Suppressor macrophage treated with lipopolysaccharide for 4 hours (primary cell): ENCODE measurements at places on chromosomes 16 and 17.
A peak's percentile ranks its signal among the peaks of the same experiment; 100 is the strongest.

GRCh38 chr16:51111759-51112158 is 39.3 kb downstream of the SALL1 start:
- no peak for DNase-seq

DNA sequence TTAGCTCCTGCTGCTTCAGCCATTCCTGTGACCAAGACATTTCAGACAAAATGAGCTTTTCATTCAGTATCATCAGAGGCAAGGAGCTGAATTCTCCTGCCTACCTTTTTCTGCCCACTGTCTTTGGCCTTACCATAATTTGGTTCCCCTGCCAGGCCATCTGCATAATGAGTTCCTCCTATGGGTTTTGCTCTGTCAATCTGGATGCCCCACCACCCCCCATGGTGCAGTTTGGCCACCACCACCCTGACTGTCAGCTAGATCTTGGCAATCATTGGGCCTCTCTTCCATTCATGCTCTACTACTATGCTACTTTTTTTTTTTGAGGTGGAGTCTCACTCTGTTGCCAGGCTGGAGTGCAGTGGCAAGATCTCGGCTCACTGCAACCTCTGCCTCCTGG is 169.2 kb upstream of the ZKSCAN2 start:
- no peak for DNase-seq

DNA sequence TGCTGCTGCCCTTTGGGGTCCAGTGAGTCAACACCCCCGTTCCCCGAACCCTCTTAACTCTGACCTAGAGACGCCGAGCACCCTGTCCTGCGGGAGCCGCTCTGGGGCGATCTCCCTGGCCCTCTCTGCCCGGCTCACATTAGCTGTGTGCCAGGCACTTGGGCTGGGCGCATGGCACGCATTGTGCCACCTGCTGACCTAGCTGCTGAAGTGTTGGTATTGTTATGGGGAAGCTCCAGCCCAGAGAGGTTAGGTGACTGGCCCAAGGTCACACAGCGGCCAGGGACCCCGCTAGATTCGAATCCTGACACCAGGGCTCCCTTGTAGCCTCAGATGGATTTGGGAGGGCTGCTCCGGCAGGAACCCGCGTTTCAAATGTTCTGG is 1.1 kb downstream of the HSD17B1 start:
- DNase-seq, result no peak

DNA sequence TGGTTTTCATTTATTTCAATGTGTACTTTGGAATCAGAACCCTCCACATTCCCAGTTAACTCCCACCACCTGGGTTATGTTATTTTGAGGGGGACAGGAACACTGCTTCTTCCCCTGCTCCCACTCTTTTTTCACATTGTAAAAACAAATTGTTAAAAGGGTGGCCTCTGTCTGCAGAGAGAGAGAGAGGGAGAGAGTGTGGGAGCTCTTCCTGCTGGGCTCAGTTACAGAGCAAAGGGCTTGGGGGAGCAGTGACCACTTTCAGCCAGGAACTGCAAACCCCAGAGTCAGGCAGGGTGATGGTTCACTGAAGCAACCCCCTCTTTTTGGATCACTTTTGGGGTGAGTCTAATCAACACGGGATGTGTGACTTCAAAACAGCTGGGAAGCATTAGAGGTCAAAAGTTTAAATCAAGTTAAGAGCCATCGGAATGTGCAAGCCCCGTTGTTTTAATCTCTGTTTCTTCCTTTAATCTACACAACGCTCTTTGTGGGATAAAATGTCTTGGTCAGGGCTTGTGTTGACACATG is 577.0 kb upstream of the CDH11 start:
- no peak for DNase-seq

GRCh38 chr17:55336426-55336825 is 71.7 kb downstream of the HLF start:
- DNase-seq, result no peak

DNA sequence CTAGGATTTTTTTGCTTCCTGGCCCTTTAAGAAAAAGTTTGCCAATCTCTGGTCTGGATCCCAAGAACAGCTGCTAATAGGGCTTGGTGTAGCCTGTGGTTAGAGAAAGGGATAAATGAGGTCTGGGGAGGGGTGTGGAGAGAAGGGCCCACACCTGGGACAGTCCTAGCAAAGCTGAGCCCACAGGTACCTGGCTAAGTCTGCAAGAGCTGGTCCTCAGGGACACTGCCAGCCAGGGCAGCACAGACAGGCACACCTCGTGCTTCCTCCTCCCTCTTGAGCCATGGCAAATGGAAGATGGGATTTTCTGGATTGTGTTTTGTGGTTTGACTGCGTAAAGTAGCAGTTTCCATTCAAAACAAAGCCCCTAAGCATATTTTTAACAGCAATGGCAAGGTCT is 217.5 kb downstream of the SOX9 start:
- DNase-seq, result no peak

- DNase-seq, result no peak
These were observed 471.8 kb downstream of the CDH13 start for GRCh38 chr16:83098536-83098935.

DNA sequence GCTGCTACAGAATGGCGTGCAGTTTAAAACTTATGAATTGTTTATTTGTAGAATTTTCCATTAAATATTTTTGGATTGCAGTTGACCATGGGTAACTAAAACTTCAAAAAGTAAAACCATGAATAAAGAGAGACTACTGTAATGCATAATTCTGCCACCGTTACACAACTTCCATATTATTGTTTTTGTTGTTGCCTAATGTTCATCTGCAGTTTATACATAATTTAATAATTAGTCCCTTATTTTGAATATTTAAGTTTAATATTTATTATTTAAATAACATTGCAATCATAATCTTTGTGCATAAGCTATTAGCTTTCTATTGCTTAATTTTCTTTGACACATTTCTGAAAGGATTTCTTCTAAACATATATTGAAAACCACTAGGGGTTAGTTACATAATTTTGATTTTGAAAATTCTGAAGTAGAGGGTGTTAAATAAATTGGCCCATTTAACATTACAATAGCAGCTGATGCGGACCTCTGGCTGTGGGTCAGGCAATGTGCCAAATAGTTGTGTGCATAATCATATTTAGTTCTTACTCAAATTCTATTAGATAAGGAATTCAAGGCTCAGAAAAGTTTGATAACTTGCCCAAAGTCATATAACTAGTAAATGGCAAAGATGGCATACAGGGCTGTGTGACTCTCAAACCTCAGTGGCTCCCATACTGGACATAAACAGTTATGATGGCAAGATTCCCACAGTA is 31.1 kb downstream of the PPM1E start:
- DNase-seq, result no peak

GRCh38 chr16:71552698-71553503 is 24.0 kb downstream of the TAT start:
- no peak for DNase-seq

DNA sequence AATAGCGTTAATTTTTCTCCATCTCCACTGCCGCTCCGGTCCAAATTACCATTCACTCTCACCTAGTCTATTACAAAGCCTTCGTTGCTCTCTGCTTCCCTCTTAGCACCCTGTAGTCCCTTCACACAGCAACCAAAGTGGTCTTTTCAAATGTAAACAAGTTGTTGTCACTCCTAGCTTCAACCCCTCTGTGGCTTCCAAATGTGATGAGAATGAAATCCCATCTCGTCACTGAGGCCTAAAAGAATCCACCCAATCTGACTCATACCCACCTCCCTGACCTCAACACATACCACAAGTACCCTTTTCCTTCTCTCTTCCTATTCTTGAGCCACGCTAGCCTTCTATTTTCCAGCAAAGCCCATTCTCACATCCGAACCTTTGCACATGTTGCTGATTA is 2.2 kb upstream of the PELP1 start:
- peak; percentile 31 for DNase-seq

- no peak for DNase-seq
These were observed 963 bp downstream of the ALG1 start for GRCh38 chr16:5072334-5073278.

DNA sequence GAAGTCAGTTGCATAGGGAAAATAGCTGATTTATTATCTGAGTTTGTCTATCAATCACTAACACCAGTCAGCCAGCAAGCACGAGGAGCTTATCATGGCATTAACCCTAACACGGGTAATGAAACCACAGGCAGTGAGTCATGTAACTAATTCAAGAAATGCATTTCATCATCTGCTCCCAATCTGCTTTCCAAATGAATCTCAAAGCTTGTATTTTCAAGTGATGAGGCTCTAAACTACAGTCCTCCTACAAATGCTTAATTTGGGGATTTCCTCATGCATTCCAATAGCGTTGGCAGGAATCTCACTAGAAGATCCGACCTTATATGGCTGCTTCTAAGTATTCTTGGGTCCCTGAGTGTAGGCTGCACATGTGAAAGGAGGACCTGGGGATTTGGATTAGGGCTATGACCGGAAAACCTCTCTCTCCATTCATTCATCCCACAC is 118.4 kb upstream of the HSBP1 start:
- DNase-seq, result peak; percentile 86

GRCh38 chr16:71492786-71493185 is 3.7 kb upstream of the ZNF19 start:
- DNase-seq, result no peak

- DNase-seq, result no peak
These were observed 3.1 kb upstream of the CORO7 start for GRCh38 chr16:4419402-4419959.

- DNase-seq, result no peak
These were observed 165.1 kb downstream of the XYLT1 start for GRCh38 chr16:17305694-17306093.

- peak; percentile 30 for DNase-seq
These were observed 323.0 kb downstream of the C16orf95 start for GRCh38 chr16:86994215-86994614.

- DNase-seq, result peak; percentile 96
These were observed 13.2 kb downstream of the ATP5PD start for GRCh38 chr17:75033346-75034235.

GRCh38 chr16:89952049-89952448 is 3.5 kb downstream of the DEF8 start:
- DNase-seq, result no peak

DNA sequence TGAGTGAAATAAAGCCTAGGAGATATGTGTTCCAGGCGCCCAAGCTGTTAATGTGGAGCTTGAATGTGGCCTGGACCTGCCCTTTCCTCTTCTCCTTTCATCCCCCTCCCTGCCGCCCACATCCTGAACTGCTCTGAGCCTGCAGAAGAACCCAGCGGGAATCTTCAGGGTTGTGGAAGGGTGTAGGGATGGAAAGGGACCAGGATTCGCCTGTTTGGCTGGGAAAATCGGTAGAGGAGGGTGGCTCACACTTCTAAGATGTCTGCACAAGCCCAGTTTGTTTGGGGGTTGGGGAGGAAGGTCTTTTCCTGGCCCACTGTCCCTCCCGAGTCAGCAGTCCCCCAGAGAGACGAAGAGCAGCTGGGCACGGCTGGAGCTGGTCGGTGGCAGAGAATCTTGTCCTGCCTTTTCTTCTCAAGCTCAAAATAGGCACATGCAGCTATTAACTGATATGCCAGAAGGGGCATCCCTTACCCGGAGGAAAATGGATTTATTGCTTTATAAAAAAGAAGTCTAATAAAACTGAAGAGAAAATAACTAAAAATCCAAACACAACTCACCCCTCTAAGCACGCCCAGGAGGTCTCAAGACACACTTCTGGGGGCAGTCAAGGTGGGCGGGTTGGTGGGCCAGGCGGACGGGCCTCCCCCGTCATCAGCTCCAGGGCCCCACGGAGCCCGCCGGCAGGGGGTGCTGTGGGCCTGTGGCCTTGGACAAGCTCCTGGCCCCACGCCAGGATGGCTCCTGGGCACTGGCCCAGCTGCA is 11.5 kb upstream of the PITPNA start:
- peak; percentile 94 for DNase-seq

DNA sequence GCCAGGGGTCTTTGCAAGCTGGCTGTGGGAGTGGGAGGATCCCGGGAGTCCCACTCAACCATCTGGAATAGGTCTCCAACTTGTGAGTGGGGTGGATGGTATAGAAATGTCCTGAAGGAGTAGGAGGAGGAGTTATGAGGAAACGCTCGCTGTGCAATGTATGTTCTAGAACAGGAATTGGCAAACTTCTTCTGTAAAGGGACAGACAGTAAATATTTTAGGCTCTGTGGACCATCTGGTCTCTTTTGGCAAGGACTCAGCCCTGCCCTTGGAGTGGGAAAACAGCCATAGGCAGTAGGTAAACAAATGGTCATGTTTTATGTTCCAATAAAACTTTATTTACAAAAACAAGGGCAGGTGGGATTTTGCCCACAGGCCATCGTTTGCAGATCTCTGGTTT is 149.2 kb downstream of the NPIPB5 start:
- no peak for DNase-seq

- DNase-seq, result no peak
These were observed 19.8 kb upstream of the TANGO6 start for GRCh38 chr16:68823401-68824135.

- DNase-seq, result peak; percentile 95
These were observed 260.2 kb downstream of the ZFHX3 start for GRCh38 chr16:72787514-72788268.

DNA sequence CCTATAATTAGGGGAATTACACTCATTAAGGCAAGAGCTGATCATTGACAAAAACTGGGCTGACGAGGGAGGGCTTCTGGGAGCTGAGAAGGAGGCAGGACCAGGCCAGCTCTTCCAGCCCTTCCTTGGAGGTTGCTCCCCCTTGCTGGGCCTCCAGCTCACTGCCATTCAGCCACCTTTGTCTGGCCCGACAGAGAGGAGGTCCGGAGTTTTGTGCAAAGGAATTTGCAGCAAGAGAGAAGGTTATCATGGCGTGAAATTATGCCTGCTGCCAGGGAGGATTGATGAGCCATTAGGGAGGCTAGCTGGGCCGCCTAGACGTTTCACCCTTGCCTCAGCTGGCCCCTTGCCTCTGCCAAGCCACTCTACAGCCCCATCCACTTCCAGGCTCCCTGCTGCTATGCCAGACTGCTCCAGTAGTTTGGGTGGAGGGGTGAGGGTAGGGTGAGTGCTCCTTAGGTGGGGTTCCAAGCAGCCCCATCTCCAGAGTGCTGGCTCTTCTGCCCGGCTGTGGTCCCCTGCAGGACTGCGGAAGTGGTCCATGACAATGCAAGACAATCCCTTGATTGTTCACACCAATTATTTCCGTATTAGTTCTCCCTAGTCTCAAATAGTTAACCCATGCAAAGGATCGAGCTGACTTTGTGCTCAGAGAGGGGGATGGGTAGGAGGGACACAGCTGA is 17.1 kb upstream of the PHF12 start:
- no peak for DNase-seq

- no peak for DNase-seq
These were observed 13.0 kb downstream of the NKD1 start for GRCh38 chr16:50560903-50561863.

GRCh38 chr17:11608396-11608795 is 10.1 kb downstream of the DNAH9 start:
- DNase-seq, result no peak
